IMR-90 (cell line): ENCODE measurements at places on chromosomes 12 and 14. TPM values are rescaled to one million over a fixed set of nuclear protein-coding genes. Genes with fewer than 3 reads are reported as not detected.
A peak's percentile ranks its signal among the peaks of the same experiment; 100 is the strongest.

DNA sequence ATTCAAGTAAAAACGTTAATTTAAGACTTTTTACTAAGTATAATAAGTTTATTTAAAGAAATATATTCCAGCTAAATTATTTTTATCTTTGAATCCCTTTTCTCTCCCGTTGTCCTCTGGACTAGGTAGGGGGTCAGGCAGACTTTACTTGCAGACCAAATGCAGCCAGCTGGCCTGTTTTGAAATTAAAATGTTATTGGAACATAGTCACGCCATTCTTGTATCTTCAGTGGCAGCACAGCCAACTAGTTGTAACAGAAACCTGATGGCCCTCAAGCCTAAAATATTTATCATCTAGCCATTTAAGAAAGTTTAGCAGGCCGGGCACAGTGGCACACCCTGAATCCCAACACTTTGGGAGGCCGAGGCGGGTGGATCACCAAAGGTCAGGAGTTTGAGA lies 52.7 kb downstream of the BCAT1 start:
- no peak for DNase-seq

DNA sequence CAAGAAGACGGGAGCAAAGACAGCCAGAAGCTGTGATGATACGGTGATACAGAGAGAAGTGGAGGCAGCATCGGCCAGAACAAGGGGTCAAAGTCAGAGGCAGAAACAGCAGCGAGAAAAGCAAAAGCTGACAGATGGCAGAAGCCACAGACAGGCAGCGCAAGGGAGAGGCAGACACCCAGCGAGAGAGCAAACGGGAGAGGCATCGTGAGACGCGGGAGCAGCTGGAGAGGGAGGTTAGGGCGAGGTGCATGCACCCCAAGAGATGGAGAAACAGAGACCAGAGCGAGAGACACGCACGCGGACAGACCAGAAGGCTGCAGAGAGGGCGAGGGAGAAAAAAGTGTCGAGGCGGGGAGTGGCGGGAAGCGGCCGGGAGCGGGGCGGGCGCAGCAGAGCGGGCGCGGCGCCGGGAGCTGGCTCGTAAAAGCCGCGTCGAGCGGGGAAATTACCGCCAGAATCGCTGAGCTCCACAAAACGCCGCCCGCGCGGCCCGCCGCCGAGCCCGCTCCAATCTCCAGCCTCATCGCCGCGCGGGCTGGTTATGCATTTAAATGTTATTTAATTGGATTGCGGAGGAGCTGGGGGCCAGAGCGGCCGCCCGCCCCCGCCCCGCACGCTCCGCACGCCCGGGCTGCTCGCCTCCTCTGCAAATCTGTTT lies 15.6 kb downstream of the SMUG1 start:
- no peak for DNase-seq

GPR162 gene
- 6.0 and 7.8 TPM in 2 replicates for polyA plus RNA-seq

GRCh38 chr12:91182636-91183455 lies at the start of gene DCN:
Gene DCN, minus strand, starts transcription at chr12:91182817. Its CDS starts 4,265 bp downstream, at chr12:91178552.
- DNase-seq: peak; percentile 81

DNA sequence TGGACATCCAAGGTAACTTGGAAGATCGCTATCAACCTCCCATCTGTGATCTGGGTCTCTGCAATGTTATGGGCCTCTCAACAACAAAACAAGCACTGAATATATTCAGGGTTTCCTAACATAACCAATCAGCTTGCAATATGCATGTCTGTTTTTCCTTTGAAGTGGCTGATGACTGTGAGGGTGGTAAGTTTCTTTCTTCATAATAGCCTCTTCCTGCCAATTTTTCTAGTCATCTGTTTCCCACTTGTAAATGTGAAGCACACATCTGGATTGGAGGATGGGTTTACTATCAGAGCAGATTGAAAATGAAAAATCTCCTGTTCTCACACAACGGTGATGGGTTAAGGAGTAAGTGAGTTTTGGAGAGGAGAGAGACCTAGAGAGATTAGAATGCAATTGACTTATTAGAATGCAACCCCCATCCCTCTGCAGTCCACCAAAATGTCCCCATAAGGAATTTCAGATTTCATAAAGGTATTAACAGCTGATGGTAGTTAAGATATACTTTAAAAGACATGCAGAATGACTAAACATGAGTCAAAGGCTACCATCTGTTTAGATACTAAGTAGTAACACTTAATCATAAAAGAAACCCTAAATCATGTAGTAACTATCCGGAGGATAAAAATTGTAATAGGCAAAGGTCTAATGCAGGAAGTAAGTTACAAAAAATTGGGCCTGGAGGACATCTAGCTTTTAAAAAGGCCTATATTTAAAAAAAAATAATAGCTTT lies 58.4 kb upstream of the SAV1 start:
- DNase-seq: peak; percentile 89

- no peak for DNase-seq
Observed at GRCh38 chr12:51508285-51508684, 82.7 kb upstream of the SCN8A start.

- no peak for DNase-seq
Observed at GRCh38 chr12:67650388-67651131, 2.0 kb downstream of the DYRK2 start.

DNA sequence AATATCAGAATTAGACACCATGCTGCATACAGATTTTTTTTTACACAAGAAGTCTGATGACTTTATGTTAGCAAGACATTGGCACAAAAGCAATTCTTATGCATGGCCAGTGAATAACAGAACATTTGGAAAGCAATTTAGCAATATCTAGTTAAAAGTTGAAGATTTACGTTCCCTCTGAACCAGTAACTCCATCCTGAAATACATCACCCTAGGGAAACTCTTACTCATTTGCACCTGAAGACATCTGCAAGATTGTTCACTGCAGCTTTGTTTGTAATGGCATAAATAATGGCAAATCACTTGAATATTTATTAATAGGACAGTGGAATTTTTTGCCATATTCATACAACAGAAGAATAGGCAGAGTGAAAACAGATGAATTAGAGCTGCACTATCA lies 670.0 kb upstream of the NOVA1 start:
- no peak for DNase-seq

EIF2S3B gene
- polyA plus RNA-seq: 0.39 and 0.46 TPM in 2 replicates

GRCh38 chr12:121697093-121697698 lies 15.4 kb upstream of the TMEM120B start:
- DNase-seq: peak; percentile 53

DNA sequence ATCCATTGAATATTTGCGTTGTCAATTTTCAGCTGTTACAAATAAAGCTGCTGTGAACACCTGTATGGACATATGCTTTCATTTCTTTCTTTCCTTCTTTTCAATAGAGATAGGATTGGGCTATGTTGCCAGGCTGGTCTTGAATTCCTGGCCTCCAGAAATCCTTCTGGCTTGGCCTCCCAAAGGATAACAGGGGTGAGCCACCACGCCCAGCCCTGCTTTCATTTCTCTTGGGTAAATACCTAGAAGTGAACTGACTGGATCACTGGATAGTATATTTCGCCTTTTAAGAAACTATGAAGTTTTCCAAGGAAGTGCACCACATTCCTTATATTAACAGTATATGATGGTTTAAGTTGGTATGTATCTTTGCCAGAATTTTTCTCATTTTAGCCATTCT lies 32.3 kb upstream of the EAPP start:
- no peak for DNase-seq

ANO2 gene
- 0.22 TPM in 1 of 2 replicates, not detected in the other for polyA plus RNA-seq

DNA sequence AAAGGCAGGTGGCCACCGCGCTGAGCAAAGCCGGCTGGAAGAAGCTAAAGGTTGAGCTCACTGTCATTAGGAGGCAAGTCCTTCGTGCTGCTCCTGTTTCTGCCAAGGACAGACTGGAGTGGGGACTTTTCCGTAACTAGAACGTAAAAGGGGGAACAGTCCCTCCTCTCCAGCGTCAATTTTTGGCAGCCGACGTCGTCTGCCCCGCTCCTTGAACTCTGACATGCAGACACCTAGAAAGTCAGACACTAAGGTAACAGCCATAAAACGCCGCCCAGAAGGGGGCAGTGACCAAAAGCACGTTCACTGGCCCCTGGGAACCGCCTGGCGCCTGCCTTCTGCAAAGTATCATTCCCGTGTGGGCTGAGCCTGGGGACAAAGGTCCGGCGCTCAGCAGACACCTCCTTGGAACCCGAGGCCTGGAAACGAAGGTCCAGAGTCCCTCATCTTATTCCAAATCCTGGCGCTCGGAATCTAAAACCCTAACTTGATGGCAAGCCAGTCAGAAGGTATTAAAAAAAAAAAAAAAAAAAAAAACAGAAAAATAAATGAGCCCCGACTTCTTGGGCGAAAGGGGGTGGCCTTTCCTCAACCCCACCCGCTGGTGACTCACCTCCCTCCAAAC lies 1.1 kb upstream of the LRP1 start:
- DNase-seq: no peak

DNA sequence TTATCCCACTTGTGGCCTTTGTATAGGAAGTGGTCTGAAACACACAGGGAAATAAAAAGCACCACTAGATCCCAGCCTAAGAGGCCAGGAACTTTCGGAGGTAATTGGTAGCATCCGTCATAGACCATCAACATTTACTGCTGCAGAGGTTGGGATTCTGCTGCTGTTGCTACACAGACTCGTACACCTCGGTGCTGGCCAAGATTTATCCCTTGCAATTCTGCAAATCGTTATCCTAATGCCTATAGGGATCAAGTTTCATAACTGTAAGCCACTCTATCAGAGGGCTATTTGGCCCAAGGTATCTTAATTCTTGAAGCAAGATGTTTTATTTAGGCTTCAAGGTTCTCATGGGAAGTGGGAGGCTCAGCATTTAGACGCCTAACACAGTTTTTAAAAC lies 913.6 kb downstream of the GALC start:
- DNase-seq: no peak

KIF5A gene
- 0.09 and 0.15 TPM in 2 replicates for polyA plus RNA-seq

DNA sequence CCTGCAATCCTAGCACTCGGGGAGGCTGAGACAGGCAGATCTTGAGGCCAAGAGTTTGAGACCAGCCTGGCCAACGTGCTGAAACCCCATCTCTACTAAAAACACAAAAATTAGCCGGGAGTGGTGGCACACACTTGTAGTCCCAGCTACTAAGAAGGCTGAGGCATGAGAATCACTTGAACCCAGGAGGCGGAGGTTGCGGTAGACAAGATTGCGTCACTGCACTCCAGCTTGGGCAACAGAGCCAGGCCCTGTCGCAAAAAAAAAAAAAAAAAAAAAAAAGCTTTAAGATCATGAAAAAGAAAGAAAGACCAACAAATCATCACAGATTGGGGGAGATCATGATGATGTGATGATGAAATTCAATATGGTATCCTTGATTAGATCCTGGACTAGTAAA lies 30.6 kb downstream of the WDR89 start:
- no peak for DNase-seq

- no peak for DNase-seq
Observed at GRCh38 chr12:83641789-83642188, 955.1 kb downstream of the TMTC2 start.

GRCh38 chr14:56195704-56196103 lies 77.5 kb downstream of the PELI2 start:
- DNase-seq: peak; percentile 58

SMOC1 gene
- polyA plus RNA-seq: 3.2 and 4.1 TPM in 2 replicates

DNA sequence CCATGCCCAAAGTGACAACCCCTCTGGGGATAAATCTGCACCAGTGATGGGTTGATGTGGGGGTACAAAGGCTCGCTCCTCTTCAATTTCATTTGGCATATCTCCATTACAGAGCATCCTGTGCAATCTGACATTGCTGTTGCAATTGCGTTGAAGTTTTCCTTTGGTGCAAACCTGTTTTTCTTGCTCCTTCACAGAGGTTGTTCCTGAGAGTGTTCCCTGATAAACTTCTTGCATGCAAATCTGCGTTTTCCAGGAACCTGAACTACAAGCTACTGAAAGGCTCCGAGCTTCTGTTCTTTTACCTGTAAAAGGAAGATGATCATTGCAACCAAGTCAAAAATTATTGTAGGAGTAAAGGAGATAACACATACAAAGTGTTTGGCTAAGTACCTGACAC lies 26.1 kb downstream of the SERPINA11 start:
- no peak for DNase-seq
